ENCODE measurements at places on chromosomes 2 and 18. TPM values are rescaled to one million over a fixed set of nuclear protein-coding genes. Genes with fewer than 3 reads are reported as not detected.

Gene COA5
- total RNA-seq = 13.1 TPM

Gene IL36RN
- total RNA-seq = not detected

Gene PMAIP1
- 10.8 TPM for total RNA-seq

Gene LOXHD1
- not detected for total RNA-seq

Gene ME2
- total RNA-seq = 58.1 TPM

Gene POTEJ
- 0.65 TPM for total RNA-seq

Gene ORC4
- 43.3 TPM for total RNA-seq

Gene NDUFS1
- 93.1 TPM for total RNA-seq

Gene SERPINB13
- not detected for total RNA-seq

Gene EFR3B
- 0.67 TPM for total RNA-seq

Gene CRYGC
- total RNA-seq = not detected

Gene STPG4
- 0.29 TPM for total RNA-seq
